M059J (cell line): ENCODE measurements at places on chromosomes 1 and 21.

GRCh38 chr1:160665330-160666078 is 18.7 kb upstream of the SLAMF1 start:
- no peak for DNase-seq

- DNase-seq: no peak
Measured at GRCh38 chr1:30780409-30780808, 22.8 kb upstream of the LAPTM5 start.

- DNase-seq: peak; percentile 71
Measured at GRCh38 chr1:155226910-155227260, 18.4 kb downstream of the MTX1 start.

- no peak for DNase-seq
Measured at GRCh38 chr1:226494092-226494609, 54.4 kb upstream of the STUM start.

GRCh38 chr1:150874455-150875196 is 1.8 kb downstream of the ARNT start:
- no peak for DNase-seq

- DNase-seq: no peak
Measured at GRCh38 chr1:160255781-160256300, 6.5 kb downstream of the DCAF8 start.

GRCh38 chr1:97210307-97210706 is 488.7 kb downstream of the PTBP2 start:
- no peak for DNase-seq

DNA sequence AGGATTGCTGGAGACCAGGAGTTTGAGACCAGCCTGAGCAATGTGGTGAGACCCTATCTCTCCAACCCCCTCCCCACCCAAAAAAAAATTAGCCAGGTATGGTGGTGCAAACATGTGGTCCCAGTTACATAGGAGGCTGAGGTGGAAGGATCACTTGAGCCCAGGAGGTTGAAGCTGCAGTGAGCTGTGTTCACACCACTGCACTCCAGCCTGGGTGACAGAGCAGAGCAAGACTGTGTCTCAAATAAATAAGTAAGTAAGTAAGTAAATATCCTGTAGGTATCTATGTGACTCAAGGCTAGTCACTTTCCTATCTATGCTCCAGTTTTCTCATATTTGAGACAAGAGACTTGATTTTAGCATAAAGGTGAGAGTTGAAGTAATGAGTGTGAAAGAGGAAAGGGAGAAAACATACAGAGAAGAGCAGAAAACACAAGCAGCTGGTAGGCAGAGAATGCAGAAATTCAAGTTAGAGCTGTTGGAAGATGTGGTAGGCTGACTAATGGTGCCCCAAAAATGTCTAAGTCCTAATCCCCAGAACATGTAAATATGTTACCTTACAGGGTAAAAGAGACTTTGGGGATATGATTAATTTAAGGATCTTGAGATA is 7.5 kb downstream of the PPP1R12B start:
- DNase-seq: no peak

- peak; percentile 92 for DNase-seq
Measured at GRCh38 chr1:97384294-97384968, 536.4 kb downstream of the DPYD start.

DNA sequence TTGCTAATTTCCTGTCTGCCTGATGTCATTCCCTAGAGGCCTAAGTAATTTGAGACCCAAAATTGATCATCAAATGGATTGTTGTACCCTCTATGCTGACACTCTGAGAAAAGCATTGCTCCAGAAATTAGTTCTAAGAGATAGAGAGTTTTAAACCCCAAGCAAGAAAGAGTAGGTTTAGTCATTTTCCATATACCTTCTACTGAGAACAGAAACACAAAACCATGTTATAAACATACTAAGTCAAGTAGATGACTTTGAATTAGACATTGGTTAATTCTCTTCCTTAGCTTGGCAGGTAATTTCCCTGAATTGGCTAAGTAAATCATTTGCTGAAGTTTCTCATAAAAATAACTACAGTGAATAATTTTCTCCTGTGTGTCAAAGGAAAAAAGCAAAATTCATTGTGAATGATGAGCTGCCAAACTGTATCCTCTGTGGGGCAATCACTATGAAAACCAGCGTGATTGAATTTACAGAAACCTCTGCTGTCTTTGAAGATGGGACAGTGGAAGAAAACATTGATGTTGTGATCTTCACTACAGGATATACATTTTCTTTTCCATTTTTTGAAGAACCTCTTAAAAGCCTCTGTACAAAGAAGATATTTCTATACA is 20.1 kb downstream of the FMO4 start:
- no peak for DNase-seq

GRCh38 chr1:234478152-234478480 is 863 bp downstream of the TARBP1 start:
- peak; percentile 48 for DNase-seq

DNA sequence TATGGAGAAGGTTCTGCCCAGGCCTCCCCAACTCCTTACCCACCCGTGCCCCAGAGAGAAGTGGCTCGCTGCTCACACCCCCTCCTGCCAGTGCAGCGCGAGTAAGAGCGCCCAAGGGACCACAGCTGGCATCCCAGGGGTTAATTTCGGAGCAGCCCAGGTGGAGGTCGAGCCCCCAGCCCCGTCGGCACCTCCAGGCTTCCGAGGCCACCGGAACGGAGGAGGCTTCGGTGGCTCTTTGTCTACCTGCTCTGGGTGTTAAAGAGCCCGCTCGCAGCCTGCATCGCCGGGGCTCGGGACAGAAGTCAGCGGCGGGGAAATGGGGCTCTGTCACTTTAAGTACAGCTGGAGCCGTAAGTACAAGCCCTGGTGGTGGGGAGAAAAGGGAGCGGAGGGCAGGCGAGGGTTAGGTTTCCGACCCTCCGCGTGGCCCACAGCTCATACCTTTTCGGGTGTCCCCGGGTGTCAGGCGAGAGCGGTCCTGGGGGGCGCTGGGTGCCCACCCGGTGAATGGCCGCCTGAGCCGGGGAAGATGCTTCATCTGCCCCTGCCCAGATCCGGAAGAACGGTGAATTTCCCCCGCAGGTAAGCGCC is 89.4 kb upstream of the IPO9 start:
- no peak for DNase-seq

DNA sequence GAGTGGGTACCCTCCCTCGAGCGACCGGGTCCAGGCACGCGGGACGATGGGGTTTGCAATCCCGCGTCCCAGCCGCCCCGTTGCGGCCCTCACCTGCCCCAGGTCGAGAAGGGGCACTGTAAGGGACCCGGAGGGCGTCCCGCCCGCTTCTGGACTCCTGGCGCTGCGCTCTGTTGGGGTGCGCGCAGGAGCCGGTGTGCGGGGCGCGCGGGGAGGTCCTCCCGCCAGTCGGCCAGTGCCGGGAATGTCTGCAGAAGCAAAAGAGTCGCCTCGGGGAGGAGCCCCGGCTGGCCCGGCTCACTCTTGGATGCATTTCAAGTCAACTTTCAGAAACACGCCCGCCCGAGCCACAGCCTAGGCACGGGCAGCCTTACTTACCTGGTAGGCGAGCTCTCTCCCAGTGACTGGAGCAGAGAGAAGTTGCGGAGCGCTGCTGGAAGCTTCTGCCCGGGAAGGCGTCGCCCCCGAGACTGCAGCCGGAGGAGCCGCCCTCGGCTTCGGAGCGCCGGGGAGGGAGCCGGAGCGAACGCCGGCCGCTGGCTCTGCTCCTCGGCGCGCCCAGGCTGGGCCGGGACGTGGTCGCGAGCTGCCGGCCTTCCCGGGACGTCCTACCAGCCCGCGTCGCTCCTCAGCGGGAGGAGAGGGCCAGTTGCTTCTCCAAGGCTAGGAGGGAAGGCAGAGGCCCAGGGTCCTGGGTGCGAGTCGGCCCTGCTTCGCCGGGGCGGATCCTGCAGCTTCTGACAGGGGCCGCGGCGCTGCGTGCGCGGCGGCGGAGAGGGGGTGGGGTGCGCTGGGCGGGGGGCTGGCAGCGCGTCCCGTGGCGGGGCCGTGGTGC is at the start of gene LMX1A:
LMX1A (minus strand) TSS at position 739 of the 835 bp plus-strand sequence. CDS start 1,156 bp downstream, outside the sequence.
- no peak for DNase-seq

DNA sequence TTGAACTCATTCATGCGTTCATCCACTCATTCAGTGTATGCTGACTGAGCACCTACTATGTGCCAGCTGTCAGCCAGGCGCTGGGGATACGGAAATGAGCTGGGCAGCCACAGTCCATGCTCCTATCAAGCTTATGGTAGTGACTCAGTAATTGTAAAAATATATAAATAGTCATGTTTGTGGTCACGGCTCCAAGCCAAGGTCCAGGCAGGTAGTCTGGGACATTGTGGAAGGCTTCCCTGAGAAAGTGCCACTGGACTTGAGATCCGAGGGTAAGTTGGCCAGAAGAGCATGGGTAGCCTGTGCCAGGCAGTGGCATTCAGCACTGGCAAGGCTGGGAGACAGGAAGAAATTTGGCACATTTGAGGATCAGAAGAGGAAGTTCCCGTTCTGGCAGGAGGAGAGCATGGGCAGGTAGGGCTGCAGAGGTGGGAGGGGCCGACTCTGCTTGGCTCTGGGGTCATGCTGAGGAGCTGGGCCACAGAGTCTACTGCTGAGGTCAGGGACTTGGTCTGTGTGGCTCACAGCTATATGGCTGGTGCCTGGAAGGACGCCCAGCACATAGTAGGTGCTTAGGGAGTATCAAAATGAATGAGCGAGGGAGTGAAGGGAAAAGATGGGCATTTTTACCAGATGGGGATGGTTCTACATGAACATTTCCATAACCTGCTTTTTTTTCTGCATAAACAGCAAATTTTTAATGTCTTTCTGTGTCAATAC is 6.9 kb downstream of the PTPRF start:
- DNase-seq: peak; percentile 87

DNA sequence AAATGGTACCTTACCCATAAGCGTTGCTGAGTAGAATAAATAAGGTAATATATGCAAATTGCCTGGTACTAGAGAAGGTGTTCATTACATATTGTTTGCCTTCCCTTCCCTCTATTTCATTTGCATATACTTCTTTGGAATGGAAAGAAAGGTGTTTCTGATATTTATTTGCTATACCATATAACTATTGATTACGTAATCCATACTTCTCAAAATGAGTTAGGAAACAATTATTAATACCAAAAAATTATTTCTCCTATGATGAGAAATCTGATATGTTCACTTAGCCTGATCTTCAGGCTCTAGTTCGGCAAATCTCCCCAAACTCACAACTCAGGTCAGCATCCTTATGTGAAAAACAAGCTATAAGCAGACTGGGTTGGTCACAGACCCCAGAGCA is 119.3 kb downstream of the DAB1 start:
- DNase-seq: no peak

- DNase-seq: peak; percentile 86
Measured at GRCh38 chr1:94329986-94330385, 88.2 kb upstream of the ABCD3 start.
